Urinary bladder (tissue), 4 donors: ENCODE measurements at places on chromosomes 7 and 10. TPM values are rescaled to one million over a fixed set of nuclear protein-coding genes. Genes with fewer than 3 reads are reported as not detected.
A peak's percentile ranks its signal among the peaks of the same experiment; 100 is the strongest.

The C10orf67 gene
- not detected for total RNA-seq

The UFSP1 gene
- total RNA-seq: 2.6 TPM

The PDZD7 gene
- 0.21 TPM for total RNA-seq

The NRP1 gene
- total RNA-seq: 172 TPM

The FAM200A gene
- total RNA-seq: 14.8 TPM

The GPR141 gene
- 3.1 TPM for total RNA-seq

DNA sequence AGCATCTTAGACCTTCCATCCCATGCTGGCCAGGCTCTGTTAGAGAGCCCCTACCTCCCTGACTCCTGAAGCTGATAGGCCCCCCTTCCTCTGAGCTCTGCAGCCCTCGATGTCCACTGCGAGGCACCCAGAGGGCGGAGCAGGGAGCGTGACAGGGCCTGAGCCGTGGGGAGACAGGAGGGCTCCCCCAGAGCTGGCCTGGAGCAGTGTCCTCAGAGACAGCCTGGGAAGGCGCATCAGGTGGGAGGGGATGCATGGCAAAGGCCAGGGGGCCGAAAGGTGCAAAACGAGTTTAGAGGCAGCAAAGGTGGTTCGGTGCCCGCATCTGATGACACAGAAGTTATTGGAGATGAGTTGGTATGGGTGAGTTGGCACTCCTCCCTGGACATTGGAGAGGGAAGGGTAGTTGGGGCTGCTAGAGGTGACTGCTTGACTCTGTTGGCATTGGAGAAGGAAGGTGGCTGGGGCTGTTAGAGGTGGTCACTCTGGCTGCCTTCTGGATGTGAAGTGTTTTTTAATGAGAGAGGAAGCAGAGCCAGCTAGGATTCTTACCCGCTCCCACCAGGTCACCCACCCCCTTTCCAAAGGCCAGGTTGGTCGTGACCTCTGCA lies 53.1 kb downstream of the PRF1 start:
- no peak for DNase-seq

- DNase-seq: peak; percentile 26
These were observed 42.4 kb upstream of the ZMYND11 start for GRCh38 chr10:92846-93245.

GRCh38 chr7:151194188-151194587 lies 7.1 kb upstream of the ASB10 start:
- no peak for DNase-seq

DNA sequence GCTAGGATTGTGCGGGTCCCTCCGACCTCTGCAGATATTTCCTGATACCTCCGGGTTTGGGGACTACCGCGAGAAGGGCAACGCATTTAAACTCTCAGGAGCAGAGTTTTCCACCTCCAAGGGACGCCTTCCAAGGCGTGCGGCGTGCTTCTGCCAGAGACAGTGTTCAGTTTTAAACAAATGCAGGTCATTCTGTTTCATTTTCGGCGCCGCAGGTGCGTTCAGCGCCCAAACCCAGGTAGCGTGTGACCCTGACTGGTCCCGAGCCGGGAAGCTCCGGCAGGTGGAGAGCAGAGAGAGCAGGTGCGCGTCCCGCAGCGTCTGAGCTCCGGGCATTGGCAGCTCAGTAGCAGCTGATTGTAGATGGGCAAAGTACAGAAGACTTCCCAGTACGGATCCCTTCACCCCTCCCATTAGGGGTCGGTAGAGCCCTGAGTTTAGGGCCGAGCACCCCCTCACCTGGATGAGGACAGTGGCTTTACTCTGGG lies 1.4 kb upstream of the CYP26A1 start:
- DNase-seq: no peak

DNA sequence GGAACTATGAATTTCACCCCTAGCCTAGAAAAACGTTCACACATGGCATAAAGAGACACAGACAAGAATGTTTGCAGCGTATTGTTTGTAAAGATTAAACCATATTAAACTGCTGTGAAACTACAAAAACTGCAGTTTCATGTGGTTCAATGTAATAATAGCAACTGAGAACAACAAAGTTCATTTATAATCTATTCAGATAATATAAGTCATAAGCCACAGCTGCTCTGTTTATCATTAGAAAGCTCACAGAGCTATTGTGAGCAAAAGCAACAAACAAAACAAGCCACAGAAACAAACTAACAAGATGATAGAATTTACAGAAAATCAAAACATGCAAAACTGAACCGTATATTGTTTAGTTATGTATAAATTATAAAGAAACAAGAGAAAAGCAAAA lies 113.5 kb downstream of the AHR start:
- no peak for DNase-seq

DNA sequence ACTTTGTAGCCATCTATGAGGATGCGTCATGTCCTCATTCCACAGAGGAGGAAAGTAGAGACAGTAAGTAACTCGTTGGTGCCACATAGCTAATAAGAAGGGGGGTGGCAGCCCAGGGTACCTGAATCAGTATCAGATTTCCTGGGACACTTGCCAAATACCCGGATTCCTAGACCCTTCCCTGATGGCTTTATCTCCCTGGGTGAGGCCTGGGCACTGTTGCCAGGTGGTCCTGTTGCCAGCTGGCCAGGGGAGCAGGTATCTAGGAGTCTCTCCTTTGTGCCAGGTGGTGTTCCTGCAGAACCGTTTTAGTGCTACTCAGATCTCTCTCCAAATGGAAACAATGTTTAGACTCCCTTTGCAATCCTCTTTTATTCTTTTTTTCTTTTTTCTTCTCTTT lies 12.7 kb downstream of the SLC29A3 start:
- no peak for DNase-seq

DNA sequence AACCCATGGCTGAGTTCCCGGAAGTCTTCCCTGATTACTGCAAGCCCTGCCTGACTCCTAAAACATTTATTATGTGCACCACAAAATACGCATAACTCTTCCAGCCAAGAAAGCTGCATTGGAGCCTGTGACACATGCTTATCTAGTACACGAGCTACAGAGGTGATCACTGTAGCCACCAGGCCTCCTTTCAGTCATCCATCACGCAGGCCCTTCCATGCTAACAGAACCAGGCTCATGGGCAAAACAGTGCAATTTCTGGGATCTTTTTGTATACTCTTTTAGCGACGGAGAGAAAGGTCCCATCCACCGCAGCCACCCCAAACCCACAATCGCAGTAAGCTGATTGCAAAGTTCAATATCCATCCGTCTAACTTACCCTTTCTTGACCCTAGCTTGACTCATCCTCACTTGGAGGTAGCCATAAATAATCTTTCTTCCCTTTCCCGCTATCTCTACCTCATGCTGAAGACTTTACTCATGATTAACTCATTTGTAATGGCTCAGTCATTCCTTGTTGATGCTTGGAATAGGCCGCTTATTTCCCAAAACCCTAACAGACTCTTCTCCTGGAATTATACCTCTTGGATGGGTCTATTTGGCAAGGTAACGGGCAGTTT lies 1203.5 kb downstream of the TYW1 start:
- DNase-seq: no peak
